ENCODE measurements at places on chromosomes 5 and 9.
A peak's percentile ranks its signal among the peaks of the same experiment; 100 is the strongest.

DNA sequence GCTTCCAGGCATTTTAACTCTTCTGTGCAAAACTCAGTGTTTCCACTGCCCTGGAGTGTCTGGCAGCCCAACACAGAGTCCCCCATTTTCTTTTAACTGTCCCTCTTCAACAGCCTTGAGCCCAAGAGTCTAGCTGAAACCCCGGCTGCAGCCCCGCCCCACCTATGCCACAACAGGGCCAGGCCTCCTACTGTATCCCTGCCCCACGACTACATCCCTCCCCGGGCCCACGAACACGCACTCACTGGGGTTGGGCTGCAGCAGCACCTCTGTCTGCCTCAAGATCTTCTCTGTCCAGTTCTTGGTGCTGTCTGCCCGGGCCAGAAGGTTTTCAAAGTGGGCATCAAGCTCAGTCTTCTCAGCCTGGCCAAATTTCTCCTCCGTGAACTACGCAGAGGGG lies 6.1 kb downstream of the SH3GLB2 start:
- DNase-seq: no peak

- no peak for DNase-seq
Measured at GRCh38 chr5:98187945-98188344, 585.5 kb upstream of the RGMB start.

DNA sequence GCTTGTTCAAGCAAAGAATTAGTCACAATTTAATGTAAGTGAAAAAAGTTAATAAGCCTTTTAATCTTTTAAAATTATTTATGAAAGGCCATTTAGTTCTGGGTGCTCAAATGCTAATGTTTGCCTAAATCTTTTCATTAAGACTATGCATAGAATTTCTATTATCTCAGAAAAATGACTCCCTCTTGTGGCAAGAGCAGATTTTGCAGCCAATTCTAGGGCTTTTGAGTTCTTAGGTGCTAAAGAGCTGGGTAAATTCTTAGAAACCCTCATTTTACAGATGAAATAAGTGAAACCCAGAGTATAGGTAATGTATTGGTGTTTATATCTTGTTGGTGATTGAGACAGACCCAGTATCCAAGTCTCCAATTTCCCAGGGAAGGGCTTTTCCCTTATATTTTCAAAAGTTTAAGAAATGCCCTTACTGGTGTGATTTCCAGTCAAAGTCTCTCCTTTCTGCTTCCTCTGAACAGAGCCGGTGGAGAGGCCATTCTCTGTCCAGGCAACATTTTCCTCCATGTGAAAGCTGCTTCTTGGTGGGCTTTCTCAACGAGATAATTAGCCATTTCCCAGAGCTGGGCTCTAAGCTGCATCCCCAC lies 24.1 kb upstream of the PCSK5 start:
- no peak for DNase-seq

GRCh38 chr5:82364497-82364896 lies 86.3 kb upstream of the RPS23 start:
- peak; percentile 54 for DNase-seq

DNA sequence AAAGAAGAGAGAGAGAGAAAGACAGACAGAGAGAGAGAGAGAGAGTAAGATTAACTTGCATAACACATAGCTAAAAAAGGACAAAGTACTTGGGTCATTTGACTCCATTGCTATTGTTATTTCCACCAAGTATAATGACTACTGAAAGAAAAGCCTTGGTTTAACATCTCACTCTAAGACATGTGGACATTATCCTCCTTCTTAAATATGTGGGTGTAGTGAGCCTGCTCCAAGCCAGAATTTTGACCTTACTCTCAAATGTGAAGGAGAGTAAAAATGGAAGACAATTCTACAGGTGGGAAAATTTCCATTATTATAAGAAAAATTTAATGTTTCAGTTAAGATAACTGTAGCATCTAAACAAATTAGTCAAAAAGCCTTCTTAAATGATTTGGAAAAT lies 8.5 kb upstream of the MARCOL start:
- no peak for DNase-seq

- no peak for DNase-seq
Measured at GRCh38 chr9:35656831-35657545, 831 bp downstream of the RMRP start.

DNA sequence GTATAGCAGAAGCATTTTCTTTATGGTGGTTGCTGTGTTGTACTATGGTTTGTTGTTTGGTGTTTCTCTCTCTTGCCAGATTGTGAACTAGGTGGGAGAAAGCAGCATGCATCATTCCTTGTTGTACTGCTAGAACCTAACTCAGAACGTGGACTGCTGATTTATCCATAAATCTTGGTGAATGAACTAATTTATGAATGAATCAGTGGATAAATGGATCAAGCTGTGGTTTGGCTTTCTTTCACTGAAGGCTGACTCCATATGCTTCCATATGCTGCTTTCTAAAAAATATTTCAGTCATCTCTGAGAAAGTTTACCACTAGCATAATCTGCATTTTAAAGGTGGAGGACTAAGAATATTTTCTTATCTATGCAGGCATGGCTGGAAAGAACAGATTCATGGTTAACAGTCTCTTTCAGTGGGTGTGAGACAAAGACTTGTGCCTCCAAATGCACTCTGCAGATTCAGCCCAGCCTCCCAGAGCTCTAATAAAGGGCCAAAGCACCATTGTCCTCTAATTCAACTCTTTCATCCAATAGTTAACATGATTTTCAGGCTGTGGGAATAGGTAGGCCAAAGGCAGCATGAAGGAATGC lies 237.7 kb downstream of the SH3GL2 start:
- no peak for DNase-seq

GRCh38 chr5:125914471-125914870 lies 508.7 kb upstream of the GRAMD2B start:
- DNase-seq: no peak

GRCh38 chr5:162497455-162497854 lies 429.9 kb downstream of the GABRG2 start:
- no peak for DNase-seq

DNA sequence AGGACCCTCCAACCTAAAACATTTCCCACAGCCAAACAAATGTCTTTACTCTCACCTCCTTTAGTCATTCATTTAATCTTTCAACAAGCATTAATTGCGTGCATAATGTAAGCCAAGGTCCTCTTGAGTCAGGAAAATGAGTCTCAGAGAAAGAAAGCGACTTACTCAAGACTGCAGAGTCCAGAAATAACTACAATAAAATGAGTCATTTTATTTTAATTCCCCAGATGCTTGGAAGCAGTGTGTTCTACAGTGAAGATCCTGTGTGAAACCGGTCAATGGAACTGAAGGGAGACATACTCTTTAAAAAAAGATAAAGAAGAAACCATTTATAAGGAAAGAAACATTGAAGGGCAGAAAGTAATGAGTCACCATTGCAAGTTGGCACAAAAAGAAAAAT lies 513.7 kb downstream of the CDK5RAP2 start:
- no peak for DNase-seq

DNA sequence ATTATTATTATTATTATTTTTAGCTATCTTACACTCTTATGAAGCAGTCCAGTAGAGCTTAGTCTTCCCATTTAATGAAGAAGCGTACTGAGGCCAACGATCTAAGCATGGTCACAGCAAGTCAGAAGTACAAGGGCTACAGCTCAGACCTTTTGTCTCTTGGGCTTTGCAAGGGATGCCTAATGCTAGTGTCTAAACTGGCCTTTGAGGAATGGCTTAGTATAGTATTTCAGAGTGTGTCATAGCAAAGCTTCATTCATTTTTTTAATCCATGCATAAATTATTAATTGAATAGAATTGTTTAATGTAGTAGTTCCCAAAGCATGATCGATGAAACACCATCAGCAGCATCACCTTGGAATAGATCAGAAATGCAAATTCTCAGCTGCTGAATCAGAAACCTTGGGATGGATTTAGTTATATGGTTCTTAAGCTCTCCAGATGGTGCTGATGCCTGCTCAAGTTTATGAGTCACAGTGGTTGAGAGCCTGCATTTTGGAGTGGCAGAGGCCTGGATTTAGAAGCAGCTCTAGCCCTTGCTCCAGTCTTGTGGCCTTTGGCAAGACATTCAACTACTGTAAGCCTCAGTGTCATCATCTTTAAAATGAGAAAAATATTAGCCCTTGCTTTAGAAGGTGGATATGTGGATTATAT lies 6.1 kb downstream of the IL12B start:
- DNase-seq: no peak

DNA sequence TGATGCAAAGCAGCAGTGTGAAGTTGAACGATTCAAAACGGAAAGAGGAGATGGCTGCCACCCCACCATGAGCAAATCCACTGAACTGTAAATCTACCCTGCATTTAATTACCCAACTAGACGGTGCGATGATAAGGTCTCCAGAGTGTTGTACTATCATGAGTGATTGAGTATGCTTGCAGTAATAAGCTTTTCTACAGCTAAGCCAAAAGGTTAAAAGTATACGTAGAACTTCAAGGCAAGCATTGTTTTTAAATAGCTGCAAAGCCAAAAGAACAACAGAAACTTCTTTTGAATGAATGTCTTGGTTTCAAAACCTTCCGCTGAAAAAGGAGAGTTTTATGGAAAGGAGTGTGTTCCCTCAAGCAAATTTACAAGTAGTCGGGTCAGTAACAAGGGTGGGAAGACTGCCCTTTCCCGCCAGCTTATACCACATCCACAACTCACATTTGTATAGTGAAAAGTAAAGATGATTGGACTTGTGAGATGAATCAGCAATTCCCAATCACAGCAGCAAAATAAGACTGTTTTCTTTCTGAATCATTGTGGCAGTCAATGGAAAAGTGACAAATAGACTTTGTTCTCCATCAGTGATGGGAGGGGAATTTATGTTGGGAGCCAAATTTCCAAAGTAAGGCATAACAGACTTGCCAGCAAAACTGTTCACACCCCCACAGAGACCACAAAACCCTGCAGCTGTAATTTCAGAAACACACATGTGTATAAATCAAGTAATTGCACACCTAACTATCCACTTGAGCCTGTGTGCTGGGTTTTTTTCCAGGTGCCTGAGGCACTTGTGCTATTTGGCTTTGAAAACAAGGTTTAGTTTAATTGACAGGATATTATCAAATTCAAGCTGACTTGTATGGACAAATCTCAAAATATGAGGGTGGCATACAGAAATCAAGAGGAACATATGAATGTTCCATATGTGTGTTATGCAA lies 407.7 kb upstream of the GRAMD2B start:
- no peak for DNase-seq

DNA sequence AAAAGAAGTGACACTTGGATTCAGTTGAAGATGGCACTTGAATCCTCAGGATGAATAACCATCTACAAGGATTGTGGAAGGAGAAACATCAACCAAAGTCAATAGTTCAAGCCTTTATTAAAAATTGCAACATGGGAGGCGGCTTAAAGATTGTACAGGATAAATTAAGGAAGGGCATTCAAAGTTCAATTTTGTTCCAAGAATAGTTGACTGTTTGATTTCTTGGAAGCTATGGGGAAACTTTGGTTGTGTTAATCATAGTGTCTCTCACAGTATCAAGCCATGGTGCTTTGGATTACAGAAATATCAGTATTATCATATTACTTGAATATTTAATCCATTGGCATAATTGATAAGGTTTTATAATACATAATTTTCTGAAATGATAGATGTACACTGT lies 1844.3 kb downstream of the MAT2B start:
- DNase-seq: no peak

- DNase-seq: no peak
Measured at GRCh38 chr5:132838516-132839282, 8.3 kb upstream of the SHROOM1 start.

- DNase-seq: no peak
Measured at GRCh38 chr5:122291000-122291901, 20.8 kb upstream of the SNCAIP start.

GRCh38 chr9:29730163-29730562 lies 2156.9 kb upstream of the C9orf72 start:
- no peak for DNase-seq

- DNase-seq: no peak
Measured at GRCh38 chr9:107786561-107786960, 297.0 kb upstream of the KLF4 start.

DNA sequence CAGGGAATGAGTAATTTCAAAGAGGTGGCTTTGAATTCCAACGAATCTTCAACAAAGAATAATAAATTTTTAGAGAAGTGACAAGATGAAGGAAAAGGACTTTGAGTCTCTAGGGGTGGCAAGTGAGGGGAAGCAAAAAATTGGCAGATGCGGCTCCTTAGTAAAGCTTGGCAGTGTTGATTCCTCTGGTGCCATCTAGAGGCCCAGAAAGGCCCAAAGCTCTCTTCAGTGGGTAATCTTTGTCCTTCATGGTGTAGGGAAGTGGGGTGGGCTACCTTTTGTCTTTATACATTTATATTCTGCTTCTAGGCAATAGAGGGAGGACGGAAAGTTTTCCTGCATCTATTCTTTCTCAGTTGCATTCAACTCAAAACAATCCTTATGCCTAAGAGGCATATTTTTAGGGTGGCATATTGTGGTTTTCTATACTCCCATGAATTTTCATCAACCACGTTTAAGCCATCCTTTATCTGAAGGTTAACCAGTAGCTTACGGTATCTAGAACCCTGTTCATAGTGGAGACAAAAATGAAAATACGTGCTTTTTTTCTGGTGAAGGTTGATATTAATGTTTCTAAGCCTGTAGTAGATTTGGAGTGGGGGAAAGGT lies 17.5 kb upstream of the ROPN1L start:
- DNase-seq: no peak

Data from pulmonary artery endothelial cell (primary cell).